ENCODE measurements at places on chromosomes 12 and 14.

- peak; percentile 4 for DNase-seq
These were observed 205.1 kb upstream of the ABCD2 start for GRCh38 chr12:39824505-39825212.

GRCh38 chr14:81776531-81776930 lies 242.9 kb upstream of the SEL1L start:
- DNase-seq, result no peak

DNA sequence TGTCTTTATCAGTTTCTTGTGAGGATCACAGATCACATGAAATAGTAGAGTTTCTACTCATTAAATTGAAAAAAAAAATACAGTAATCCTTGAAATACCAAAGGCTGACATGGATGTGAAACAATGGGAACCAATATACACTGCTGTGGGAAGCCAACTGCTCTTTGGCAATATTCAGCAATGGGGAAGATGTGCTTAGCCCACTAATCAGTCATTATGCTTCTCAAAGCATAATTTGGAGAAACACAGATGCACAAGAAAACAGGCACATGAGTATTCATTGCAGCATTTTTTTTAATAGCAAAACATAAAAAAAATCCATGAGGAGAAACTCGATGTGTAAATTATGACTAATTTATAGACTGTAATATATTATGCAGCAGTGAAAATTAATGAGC lies 40.6 kb downstream of the A2M start:
- no peak for DNase-seq

DNA sequence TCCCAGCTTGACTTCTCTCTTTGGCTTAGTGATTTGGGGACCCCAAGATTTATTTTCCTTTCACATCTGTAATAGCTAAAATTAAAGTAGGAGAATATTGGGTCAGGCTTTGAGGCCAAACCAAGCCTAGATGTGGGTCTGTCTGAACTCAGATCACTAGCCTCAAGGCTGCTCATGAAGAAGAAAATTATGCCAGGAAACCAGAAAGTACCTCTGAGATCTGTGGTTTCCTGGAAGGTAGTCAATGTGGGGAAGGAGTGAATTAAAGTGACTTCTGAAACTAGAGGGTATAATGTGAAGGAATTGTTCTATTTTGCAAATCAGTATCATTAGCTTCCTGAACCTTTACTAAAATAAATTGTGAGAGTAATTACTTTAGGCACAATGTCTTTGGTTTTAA lies 13.4 kb upstream of the CLEC12A start:
- no peak for DNase-seq

GRCh38 chr12:31002999-31003398 lies 70.7 kb upstream of the DDX11 start:
- no peak for DNase-seq

DNA sequence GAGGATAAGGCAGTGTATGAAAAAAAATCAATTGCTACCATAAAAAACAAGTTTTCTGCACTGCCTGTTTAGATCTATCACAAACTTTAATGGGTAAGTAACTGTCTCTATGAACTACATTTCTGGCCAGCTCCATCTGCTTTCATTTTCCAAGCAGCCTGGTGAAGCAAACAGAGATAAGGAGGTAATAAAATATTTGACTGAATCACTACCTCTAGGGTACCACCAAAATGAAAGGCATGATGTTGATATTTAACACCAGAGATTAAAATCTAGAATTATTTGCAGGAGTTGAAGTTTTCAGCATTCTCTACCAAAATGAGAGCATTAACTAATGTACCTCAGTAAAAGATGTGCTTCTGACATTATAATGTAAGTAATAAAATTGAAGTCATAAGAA lies 863.5 kb upstream of the MGAT4C start:
- no peak for DNase-seq

DNA sequence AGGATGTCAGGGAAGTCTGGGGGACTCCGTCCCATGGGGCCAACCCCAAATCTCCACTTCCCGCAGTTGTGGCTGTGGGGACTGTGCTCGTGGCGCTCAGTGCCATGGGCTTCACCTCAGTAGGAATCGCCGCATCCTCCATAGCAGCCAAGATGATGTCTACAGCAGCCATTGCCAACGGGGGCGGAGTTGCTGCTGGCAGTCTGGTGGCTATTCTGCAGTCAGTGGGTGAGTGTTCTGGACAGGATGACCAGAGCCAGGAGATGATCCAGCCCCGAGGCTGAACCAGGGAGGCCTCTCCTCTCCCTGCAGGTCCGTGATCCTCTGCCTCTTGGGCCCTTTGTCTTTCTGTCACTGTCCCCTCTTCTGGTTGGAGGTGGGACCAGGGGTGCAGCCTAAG lies 8.8 kb upstream of the IFI27 start:
- DNase-seq, result no peak

- no peak for DNase-seq
These were observed 181.4 kb upstream of the PWP1 start for GRCh38 chr12:107503887-107504885.

DNA sequence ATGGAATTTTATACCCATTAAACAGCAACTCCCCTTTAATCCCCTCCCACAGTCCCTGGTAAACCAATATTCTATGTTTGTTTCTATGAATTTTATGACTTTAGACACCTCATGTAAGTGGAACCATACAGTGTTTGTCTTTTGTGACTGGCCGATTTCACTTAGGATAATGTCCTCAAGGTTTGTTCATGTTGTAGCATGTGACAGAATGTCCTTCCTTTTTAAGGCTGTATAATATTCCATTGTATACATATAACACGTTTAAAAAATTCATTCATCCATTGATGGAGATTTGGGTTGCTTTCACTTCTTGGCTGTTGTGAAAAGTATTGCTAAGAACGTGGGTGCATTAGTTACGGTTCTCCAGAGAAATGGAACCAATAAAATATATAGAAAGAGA lies 40.2 kb downstream of the ARF6 start:
- no peak for DNase-seq

DNA sequence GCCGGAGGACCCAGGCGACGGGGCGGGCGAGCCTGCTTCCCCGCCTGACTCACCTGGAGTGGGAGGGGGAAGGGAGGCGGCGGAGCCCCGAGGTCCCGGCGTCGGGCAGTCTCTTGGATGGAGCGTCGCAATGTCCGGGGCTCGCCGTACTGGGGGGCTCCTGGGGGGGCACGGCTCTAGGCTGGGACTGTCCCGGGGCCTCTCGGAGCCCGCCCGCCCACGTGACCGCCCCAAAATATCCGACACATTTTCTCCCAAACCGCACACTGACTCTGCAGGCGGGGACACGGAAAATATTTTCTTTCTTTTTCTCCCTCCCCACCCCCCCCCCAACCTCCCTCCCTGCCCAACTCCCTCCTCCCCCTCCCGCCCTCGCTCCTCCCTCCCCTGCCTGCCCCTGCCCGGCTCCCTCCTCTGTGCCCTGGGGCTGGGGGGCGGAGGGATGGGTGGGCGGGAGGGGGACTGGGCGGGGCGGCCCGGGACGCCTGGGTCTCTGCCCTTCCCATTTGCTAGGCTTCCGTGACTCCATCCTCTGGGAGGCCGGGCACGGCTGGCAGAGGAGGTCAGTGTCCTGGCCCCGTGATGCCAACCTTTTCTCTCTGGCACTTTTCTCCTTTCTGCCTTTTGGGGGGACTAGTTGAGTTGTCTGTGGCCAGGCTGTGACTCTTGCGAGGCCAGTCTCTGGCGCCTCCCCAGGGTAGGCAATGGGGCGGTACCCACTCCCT lies at the start of gene RARG:
TSS of gene RARG (minus strand) at position 289 of the 725 bp plus-strand sequence. CDS start 4,664 bp downstream, outside the sequence.
- DNase-seq, result no peak

GRCh38 chr14:100586403-100587085 lies 673 bp downstream of the BEGAIN start:
- peak; percentile 49 for DNase-seq

- DNase-seq, result no peak
These were observed 22.7 kb downstream of the PLEK2 start for GRCh38 chr14:67389275-67389674.

DNA sequence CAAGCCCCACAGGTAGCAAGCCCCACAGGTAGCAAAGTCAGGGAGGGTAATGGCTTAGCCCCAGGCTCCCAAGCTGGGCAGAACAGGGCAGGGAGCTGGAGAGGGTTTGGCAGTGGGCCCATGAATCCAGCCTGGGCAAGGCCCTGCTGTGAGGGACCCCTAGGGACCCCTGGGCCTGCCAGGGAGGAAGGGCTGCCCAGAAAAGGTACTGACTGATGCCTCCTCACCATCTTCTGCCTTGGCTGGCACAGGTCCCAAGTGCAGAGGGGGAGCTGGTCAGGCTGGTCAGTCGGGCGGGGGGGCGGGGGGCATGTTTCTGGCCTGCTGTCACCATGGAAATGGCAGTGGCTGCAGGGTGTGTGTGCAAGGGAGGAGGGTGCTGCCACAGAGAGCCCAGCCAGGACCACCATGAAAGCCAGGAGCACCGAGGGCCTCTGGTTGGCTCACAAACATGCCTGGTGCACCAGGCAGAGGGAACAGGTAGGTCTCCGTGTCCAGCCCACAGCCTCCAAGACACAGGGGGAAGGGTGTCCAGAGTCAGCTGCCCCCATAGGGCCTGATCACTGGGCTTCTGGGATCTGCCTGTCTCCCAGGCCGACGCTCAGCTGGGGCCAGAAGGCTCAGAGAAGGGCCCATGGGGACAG lies 1.5 kb upstream of the CRIP2 start:
- no peak for DNase-seq

DNA sequence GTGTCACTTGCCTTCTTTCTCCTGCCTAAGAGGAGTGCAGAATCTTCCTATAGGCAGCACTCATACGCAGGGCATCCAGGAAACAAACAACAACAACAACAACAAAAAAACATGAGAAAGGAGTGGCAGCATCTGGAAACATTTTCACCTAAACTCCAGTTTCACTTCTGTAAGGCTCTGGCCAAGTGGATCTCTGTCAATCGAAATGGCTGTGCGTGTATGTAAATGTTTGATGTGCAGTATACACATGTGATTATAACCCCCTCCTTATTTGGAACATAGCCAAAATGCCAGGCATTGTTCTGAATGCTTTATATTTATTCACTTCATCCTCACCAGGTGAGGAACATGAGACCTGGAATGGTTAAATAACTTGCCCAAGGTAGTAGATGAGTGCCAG lies 76.8 kb downstream of the COX16 start:
- no peak for DNase-seq

- DNase-seq, result no peak
These were observed 1.5 kb upstream of the KRT7 start for GRCh38 chr12:52231305-52232202.

DNA sequence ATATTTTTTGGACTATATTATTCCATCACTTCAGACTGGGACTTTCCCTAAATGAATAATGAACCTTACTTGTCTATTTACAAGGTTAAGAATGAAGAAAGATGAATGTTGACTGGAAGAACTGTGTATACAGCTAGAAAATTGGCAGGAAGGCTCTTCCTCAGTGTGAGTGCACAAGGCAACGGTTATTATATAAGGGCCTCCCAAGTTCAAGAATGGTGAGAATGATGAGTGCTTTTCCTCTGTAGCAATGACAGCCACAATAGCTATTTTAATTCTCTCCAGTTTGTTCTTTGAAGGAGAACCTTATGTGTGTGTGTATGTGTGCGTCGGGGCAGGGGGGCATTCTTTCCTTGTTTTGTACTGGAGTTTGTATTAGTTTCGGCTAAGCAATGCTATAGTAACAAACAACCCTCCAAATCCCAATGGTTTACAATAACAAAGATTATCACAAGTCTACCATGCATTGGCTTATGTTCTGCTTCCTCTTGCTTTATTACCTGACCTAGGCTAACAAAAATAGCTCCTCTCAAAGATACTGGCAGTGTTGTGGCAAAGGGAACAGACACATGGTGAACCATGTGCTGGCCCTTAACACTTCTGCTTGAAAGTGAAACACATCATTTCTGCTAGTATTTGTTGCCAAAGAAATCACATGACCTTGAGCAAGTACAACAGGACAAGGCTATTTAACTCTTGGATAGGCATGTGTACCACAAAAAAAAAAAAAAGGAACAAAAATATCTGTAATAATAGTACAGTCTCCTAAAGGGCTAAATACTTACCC lies 139.5 kb downstream of the RMST start:
- DNase-seq, result no peak

DNA sequence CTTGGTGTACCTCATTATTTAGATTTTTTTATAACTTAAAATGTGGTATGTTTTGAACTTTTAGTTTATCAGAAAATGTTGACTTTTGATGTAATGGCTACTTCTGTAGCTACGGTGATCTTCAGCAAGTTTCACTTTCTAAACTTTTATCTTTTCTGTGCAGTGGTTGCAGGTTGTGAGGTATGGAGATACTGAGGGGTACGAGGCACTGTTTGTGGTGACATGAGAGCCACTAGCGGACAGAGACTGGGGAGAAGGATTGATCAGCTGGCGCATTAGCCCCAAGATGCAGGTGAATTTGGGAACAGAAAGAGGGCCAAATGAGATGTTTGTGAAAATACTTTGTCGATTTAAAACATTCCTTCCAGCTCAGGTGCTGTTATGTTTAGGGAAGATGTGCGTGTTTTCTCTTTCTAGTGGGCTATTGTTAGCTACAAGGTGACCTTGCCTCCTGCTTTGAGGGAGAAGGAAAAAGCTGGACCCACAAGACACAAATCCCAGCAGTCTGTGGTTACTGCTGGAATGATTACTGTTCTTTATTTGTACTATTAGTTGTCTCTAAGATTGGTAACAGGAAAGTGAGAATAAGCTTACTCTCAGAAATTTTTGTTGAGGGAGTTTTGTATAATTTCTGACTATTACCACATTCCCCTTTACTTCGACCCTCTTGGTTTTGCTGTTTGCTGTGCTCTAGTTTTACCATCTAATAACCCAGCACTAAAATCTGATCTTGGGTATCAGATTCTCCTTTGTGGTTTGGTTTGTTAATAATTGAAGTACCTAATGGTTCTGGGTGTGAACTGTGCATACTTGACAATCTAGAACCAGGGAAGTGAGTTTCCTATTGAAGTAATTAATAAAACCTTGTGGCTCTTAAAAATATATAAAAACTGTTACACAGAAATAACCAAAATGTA lies 61.7 kb downstream of the FBXO34 start:
- DNase-seq, result no peak

DNA sequence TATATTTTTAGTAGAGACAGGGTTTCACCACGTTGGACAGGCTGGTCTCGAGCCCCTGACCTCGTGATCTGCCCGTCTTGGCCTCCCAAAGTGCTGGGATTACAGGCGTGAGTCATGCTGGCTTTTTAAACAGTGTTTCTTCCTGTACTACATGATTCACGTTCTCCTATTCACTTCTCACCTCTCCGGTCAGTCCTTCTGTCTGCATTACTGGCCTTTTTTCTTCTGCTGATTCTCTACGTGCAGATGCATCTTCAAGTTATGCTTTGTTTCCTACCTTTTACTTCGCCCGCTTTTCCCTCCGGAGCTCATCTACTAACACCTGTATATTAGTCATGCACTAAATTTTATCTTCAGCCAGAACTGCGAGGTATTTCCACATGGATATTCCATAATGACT lies 296.2 kb upstream of the FLRT2 start:
- no peak for DNase-seq

DNA sequence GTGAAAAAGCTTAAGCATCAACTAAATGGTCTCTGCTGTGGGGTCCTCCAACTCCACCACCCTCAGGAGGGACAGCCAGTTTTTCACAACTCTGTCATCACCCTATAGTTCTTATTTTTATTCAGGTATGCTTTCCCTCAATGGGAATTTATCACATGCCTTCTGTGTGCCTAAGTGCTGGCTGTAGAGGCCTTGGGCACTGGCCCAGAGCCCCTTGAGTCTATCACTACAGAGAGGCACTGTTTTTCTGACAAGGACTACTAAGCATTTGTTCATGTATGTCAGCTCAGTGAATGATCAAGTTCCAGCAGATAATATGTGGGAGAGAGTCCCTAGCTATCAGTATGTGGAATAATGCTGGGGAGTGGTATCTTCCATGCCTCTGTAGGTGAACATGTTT lies 463.9 kb downstream of the NPAS3 start:
- DNase-seq, result no peak

Data from COLO829 (cell line).